ENCODE measurements at places on chromosomes 12 and 14.

- no peak for DNase-seq
Observed at GRCh38 chr14:65210118-65210821, 108.0 kb upstream of the MAX start.

GRCh38 chr14:79639613-79640012 is 571.7 kb downstream of the DIO2 start:
- DNase-seq: no peak

DNA sequence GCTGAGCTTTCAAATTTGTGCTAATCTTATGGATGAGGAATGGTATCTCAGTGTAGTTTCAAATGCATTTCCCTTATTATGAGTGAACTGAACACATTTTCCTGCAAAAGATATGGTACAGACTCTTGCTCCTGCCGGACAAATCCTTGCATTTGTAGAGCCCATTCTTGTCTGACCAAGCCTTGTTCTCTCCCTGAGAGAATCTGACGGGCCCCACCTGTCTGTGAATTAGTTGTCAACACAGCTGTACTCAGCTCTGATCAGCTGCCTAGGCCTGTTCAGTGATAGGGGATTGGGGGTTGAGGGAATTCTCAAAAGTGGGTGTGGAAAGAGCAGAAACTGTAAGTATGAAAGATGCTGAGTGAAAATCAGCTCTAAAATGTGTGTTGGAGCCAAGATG is 42.8 kb upstream of the SCN8A start:
- no peak for DNase-seq

DNA sequence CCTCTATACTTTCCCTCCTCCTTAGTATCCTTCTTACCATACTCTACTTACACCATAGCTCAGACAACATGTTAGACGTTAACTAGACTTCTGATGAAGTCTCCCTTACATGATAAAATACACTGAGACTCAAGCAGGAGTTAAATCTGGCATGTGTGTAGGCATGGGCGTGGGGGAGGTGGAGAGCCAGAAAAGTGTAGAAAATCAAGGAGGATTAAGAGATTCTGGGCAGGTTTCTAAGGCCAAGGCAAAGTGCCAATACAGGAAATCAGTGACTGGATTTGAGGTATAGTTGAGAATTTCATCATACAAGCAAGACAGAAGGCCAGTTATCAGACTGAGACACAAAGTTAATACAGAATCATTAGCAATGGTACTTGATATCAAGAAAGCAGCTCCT is 37.4 kb downstream of the EPS8 start:
- no peak for DNase-seq

DNA sequence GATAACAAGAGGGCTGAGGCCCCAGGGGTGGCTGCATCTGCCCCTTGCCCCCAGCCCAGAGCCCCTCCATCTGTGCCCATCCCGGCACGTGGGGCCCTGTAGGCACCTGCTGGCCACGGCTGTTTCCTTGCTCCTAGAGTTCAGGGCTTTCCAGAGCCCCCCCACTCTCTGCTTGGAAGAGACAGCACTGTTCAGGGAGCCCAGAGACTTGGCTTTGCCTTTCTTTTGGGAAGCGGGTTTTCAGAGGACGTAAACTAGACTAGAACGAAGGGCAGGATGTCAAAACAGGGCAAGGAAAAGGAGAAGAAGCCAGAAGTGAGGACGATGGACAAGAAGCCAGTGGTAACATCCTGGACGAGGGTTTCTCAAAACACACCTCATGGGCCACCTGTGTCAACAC is 163.3 kb upstream of the LHX5 start:
- no peak for DNase-seq

- no peak for DNase-seq
Observed at GRCh38 chr12:52027085-52027843, 20.5 kb downstream of the TAMALIN start.

GRCh38 chr14:61673305-61673704 is 22.0 kb upstream of the HIF1A start:
- DNase-seq: no peak

- DNase-seq: no peak
Observed at GRCh38 chr12:106758349-106759110, 16.0 kb upstream of the RIC8B start.

DNA sequence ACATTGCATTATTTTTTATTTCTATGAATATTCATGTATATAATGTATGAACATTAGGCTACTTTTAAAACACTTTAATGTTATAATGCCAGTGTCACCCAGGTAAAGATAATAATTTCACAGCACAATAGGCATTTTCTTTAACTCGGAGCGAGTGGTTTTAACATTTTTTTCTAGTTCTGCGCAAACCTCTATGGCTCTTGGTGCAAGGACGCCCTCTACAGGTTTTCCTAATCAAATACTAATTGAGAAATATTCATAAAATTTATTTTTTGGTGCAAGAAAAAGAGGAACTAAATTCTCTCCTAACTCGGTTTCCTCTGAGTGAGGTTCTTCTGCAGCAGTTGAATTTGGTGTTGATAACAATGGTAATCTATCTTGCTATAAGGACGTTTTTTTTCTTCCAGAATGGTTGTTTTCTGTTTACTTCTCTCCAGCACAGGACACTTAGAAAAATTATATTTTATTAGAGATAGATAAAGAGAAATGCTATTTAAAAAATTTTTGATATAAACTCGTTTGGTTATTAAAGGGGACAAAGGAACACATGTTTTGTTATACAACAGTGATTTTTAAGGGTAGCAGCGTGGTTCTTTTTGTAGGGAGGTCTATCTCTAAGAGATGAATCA is 2.4 kb upstream of the WIF1 start:
- DNase-seq: peak; percentile 9

DNA sequence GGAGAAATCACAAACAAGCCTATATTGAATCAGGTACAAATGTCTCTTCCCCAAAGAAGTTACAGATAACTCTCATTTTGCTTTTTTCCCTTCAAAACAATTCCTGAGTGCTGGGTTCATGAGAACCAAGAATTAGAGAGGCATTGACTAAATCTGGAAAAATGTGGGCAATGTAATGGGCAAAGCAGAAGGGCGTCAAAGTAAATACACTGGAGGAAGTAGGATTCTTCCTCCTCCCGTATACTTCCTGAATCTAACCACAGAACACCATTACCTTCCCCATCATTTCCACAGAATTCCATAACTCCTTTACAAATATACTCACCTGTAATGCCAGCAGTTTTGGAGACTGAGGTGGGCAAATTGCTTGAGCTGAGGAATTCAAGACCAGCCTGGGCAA is 3.0 kb upstream of the RBMS2 start:
- DNase-seq: peak; percentile 40

GRCh38 chr14:105204206-105204930 is 23.3 kb upstream of the NUDT14 start:
- no peak for DNase-seq

DNA sequence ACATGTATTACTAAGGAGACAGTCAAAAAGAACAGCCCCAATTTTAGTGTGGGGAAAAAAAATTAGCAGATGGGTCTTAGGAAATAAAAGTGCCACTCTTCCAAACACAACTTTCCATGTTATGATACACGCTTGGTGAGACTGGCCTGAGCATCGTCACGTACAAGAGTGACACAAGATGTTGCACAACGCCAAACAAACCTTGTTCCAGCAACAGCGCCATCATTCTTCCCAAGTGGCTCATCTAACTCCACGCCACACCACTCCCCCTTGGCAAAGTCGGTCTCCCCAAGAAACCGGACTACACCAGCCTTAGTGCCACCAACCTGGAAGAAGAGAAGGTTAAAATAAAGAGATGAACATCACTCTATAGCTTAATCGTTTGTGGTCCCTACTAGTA is 58.7 kb downstream of the CLIP1 start:
- DNase-seq: peak; percentile 71

GRCh38 chr12:79156846-79157463 is 292.4 kb downstream of the SYT1 start:
- DNase-seq: no peak

- peak; percentile 28 for DNase-seq
Observed at GRCh38 chr14:35883677-35884293, 57.6 kb downstream of the BRMS1L start.

GRCh38 chr12:25852792-25853191 is 105.7 kb upstream of the RASSF8 start:
- DNase-seq: no peak
